ENCODE measurements at places on chromosomes 3 and 15.

GRCh38 chr15:69861331-69862171, 236.2 kb downstream of the TLE3 start:
- no peak for DNase-seq

- DNase-seq: no peak
These were observed 90.2 kb upstream of the TGFBR2 start for GRCh38 chr3:30516238-30516637.

DNA sequence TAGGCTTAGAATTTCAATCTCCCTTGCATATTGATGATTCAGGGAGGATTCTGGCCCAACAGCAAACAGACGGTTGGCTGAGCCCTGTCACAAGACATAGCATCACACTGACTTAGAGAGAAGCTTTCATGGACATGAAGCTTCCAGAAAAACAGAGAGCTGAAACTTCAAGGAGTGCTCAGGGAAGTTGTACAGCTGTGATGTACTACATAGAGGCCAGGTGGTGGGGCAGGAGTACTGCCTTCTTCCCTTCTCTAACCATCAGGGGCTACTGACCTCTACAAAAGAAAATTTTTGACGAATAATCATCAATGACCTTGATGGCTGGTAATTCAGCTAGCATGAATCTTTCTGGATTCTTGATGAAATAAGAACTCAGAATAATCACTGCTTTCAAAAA, 378.5 kb downstream of the ERC2 start:
- no peak for DNase-seq

DNA sequence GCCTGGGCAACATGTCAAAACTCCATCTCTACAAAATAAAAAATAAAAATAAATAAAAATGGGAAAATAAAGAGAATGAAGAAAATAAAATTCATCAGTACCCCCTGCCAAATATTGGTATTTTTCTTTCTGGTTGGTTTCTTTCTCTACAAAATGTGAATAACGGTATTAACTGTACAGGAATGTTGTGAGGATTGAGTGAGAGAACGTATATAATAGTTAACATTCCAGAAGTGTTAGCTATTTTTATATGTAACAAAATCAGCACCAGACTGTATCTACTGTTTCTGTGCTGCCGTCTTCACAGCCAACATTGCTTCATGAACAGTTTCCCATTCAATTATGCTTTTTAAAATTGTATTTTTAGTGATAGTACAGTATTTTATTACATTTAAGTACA, 25.5 kb upstream of the RNU6-1 start:
- DNase-seq: no peak

DNA sequence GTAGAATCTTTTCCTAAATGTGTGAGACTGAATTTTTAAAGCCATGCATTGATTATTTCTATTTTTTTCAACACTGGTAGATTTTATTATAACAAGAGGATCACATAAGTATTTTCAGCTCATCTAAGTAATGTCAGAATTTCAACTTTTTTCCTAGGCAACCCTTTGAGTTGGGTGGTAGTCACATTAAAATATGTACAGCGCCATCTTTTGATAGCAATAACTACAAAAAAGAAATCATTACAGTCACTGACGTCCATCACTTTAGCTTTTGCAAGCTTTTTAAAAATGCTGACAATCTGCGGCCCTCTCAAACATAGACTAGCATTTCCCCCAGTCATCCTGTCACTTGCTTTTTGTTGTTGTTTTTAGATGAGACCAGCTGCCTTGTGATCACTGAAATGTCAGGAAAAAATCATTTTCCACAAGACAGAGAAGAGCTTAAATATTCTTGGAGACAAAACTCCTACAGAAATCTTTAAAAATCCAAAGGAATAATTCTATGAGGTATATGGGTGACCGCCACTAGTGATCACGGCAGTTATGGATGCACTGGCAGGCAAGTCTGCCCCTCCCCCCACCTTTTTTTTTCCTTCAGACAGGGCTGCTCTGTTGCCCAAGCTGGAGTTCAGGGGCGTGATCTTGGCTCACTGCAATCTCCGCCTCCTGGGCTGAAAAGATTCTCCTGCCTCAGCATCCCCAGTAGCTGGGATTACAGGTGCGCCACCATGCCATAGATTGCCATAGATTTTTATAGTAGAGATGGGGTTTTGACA, 384.0 kb upstream of the KCNMB2 start:
- DNase-seq: no peak

GRCh38 chr3:23685541-23686258, 120.1 kb upstream of the UBE2E1 start:
- no peak for DNase-seq

DNA sequence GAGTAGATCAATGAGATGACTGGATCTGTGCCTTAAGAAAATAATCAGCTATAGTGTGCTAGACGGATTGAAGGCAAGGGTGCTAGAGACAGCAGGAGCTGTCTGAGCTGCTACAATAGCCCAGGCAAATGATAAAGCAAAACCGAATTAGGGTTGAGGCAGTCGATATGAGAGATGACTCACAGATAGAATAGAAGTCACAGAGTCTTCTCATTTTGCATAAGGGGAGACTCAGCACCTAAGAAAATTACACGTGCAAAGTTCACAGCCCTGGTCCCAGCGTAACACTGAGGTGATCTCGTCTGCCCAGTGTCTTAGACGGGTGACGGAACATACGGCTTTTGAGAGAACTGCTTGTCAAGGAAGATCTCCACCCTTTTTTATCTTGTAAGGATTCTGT, 11.6 kb downstream of the LPP start:
- no peak for DNase-seq

- no peak for DNase-seq
These were observed 1126.7 kb downstream of the TUSC7 start for GRCh38 chr3:117836296-117836695.

GRCh38 chr15:74573987-74574386, 33.0 kb downstream of the ARID3B start:
- no peak for DNase-seq

DNA sequence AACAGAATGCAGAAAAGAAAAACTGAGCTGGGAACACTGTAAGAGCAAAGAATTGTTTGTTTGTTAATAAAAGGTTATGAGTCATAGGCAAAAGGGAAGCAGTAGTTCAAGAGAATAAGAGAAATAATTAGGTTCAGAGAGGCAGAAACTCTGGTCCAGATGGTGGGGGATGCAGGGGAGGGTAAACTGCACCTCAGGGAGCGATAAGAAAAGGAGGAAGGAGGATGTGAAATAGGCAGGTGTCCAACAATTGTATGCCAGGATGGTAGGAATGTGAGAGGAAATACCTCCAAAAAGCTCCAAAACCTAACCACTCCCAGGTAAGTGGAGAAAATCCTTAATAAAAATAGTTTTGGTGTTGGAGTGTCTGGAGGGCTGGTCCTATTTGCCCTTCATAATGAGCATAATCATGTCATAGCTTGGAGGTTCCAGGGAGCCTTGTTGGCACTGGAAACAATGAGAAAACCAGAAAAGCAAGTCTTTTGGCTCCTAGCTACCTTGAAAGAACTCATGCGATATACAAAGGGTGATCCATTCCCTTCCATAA, 405.4 kb upstream of the TBL1XR1 start:
- no peak for DNase-seq

DNA sequence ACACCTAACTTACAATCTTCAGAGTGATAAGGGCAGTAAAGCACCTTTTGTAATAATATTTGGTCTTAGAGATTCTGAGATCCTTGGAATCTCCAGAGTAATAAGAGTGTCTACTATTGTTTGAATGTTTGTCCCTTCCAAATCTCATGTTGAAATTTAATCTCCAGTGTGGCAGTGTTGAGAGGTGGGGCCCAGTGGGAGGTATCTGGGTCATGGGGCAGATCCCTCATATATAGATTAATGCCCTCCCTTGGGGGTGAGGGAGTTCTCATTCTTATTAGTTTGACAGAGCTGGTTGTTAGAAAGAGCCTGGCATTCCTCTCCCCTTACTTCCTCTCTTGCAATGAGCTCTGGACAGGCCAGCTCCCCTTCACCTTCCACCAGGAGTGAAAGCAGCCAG, 16.0 kb downstream of the DZIP1L start:
- no peak for DNase-seq

DNA sequence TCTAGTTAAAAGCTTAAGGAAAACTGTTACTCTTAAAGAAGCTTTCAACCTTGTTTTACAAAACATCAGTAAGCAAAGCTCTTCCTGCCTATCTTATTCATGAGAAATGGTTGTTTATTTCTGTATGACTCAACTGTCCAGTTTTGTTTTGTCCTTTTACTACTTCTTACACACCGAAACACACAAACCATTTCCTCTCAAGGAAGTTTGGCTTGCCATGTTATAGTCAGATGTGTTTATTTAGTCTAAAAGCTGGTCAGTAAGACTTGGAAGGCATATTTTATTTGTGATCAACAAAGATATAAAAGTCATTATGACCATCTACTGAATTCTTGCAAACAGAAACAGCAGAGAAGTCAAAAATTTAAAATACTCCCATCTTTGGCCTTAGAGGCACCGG, 53.2 kb upstream of the RBSN start:
- DNase-seq: no peak

GRCh38 chr15:85419161-85419560, 38.8 kb downstream of the AKAP13 start:
- DNase-seq: no peak

- no peak for DNase-seq
These were observed 10.2 kb downstream of the CTSH start for GRCh38 chr15:78934655-78935023.

DNA sequence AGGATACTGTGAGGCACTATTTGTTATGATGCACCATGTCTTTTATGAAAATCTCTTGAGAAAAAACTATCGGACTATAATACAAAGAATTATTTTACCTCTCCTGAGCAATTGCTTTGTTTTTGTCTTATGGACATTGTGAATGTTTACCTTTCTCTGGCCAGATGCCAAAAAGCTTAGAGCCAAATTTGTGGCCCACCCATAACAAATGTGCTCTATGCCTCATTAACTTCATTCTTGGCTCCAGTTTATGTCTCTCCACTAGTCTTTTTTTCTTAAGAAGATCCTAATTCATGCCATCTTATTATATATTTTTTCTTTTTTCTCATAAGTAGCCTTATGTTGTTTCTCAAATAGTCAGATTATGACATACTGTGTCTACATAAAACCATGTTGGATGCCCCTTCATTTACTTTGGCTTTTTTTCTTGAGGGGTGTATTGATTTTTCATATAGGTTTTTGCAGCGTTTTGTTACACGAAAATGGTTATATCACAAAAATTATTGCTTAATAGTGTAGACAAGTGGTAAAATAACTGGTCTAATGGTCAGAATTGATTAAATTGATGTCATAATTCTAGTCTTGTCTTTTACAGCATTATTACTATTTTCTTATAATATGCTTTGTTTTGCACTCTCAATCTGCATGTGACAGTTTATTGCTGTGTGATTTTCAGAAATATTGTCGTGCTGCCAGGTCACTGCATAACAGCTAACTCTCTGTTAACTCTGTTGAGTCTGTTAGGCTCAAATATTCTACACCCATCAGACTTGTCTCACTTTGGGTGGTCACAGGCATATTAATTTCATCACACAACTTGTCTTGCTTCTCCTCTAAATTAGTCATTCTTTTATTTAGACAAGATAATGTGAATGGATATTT, 18.2 kb downstream of the SENP8 start:
- no peak for DNase-seq

DNA sequence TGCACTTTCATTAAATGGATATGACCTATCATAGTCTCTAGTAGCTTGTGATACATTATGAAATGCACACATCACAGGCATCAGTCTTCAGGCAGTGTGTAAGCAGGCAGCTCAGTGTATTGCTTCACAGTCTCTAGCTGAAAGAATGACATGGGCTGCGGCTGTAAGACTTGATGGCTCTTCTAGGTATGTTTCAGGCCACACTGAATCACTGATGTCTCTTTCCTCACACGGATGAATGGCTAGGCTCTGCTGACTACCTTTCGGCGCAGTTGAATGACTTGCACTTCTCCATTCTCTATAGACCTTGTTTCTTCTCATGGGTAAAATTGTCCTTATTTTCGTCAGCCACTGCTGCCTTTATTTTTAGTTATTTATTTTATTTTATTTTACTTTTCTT, 15.4 kb downstream of the APH1B start:
- no peak for DNase-seq

DNA sequence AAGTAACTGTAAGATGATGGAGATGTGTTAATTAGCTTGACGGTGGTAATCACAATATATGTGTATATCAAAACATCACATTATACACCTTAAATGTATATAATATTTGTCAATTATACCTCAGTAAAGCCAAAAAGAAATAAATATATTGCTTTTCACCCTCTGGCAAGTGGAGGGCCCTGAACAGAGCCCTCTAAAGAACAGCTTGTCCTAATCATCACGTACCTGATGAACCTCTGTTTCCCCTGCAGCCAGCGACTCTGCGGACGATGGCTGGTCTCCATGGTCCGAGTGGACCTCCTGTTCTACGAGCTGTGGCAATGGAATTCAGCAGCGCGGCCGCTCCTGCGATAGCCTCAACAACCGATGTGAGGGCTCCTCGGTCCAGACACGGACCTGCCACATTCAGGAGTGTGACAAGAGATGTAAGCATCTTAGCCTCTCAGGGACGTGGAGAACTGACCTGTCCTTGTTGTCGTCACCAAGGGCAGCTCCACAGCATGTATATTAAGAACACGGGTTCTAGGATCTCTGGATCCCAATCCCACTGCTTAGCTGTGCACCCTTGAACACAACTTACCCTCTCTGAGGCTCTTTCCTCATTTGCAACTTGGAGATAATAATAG, 6.3 kb downstream of the THBS1 start:
- no peak for DNase-seq

GRCh38 chr3:95813244-95813643, 1001.1 kb upstream of the EPHA6 start:
- no peak for DNase-seq

DNA sequence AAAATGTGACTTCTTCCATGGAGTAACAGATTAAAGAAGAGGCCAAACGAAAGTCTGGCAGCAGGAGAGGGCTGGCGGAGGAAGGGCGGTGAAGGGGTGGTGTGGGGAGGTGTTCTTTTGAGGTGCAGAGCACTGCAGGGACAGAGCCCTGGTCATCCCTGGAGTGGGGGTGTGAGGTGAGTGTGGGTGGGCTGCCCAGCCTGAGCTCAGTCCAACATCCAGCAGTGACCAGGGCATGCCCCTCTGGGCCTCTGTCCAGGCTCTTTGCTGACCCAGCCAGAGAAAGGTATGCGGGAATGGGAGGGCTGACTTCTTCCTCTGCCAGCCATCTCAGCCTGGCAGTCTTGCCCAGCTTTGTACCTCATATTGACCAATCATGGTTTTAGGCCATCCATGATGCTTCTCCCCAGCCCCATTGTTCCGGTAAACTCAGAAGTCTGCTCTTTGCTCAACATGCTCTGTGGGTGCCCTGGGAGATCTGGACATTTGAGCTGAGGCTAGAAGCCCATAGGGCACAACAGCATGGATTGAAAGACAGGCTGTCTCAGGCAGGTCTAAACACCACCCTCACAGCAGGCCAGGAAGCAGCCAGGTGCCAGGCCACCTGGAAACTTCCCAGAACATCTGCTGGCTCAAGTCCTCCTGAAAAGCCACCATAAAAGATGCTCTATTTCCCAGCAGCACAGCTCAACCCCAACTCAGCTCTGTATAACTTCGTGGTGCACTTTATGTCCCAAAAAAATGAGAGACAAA, 25.9 kb upstream of the CXCR6 start:
- DNase-seq: no peak

DNA sequence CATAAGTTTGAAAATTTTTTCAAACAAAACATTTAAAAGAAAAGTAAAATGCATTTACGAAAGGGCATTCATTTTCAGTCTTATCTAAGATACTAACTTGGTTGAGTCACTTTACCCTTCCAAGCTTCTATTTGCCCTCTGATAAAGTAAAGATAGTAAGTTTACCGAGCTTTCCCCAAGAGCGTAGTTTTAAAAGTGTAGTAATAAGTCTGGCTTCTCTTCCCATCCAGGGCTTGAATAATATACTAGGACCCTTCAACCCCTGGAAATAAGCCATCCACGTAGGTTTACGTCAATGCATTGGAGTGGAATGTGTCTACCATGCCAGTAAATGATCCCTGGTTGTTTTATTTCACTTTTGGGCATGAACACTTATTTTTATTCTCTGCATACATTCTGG, 608.3 kb downstream of the NTRK3 start:
- no peak for DNase-seq

Data from stimulated activated CD8-positive, alpha-beta memory T cell treated with anti-CD3 and anti-CD28 coated beads, Interleukin-2, amount 100 ng/mL, for 48 hours (primary cell).